Pulmonary artery endothelial cell (primary cell): ENCODE measurements at places on chromosomes 12 and 14. TPM values are rescaled to one million over a fixed set of nuclear protein-coding genes. Genes with fewer than 3 reads are reported as not detected.

- no peak for DNase-seq
Observed at GRCh38 chr12:115296613-115297198, 612.7 kb upstream of the TBX3 start.

DNA sequence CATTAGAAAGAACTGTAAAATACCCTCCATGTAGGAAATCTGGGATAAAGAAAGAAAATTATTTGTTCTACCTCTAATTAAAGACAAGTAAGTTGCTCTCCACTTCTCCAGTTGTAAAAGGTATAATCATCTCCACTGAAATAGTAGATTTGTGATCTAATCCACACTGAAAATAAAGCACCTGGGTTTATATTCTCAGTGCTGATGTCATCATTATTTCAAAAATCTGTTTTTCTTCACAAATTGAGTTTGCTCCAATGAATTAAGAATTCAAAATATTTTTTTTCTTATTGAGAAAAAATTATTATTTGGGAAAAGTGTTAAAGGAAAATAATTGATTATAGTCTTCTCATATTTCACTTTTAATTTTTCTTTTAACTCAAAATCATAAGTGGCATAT is 869.2 kb downstream of the SLC16A7 start:
- no peak for DNase-seq

DNA sequence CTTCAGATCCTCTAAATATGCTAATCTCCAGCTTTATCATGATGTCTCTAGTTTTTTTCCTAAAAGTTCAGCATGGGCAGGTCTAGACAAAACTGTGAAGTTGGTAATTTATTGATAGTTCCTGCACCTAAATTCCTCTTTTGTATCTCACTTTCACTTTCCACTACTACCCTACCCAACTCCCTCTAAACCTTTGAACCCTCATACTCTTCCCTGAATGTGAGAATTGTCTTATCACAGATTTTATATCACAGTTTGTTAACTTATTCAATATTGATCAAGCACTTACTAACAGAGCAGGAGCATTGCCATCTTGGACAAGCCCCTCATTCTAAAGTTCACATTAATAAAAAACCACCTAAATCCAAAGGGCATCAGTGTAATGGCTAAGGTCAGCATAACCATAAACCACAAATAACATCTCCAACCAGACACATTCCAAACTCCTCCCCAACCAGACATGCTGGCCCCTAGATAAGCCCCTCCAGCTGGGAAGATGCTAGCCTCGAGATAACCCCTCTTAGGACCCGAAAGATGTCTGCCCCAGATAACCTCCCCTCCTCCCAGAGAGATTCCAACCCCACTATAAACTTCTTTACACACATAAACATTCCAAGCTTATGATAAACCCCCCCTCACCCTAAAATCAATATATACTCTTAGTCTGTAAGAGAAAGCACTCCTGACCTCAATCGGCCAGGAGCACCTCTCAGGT is 78.7 kb downstream of the FSCB start:
- no peak for DNase-seq

GRCh38 chr12:57797933-57798332 is 15.3 kb downstream of the TSFM start:
- no peak for DNase-seq

COX8C gene
- total RNA-seq = not detected in 2 replicates

CCDC184 gene
- 0.07 and 0.14 TPM in 2 replicates for total RNA-seq

GPR84 gene
- not detected in 2 replicates for total RNA-seq
